ENCODE measurements at places on chromosomes 1 and 21.
A peak's percentile ranks its signal among the peaks of the same experiment; 100 is the strongest.

DNA sequence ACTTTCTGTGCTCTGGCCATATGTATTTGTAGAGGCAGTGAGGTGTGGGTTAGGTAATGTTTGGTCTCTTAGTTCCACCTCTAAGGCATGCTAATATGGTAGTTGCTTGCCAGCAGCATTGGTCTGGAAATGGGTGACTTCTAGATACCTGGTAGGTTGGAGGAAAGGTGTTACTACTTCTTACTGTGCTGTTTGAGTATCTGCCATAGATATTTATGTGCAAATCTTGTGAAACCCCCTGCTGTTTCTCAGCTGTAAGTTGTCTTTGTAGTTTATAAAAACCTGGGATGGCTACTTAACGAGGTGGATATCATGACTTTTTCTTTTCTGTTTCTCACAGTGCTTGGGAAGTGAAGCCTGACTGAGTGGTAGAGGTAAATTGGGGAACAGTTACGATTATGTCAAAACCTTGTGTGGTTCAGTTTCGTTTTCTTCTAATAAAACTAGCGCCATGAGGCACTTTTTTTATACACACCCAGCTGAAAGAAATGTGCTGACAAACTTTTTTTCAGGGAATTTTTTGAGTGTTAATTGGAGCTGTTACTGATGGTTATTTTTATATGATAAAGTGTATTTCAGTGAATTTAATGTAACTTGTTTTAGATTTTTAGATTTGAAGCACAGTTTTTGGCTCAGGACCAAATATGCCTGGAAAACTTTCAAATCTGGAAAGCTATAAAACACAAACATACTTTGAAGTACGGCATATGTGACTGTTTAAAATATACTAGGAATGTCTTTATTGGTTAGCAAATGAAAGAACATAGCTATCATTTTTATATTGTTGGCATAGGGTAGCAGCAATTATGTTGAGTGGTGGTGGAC is 42.1 kb downstream of the CAMSAP2 start:
- DNase-seq: peak; percentile 7
- peaks cover 14% of the 10 kb centered on the region for H3K4me1 ChIP-seq
- no peak overlapping the region for H3K4me3 ChIP-seq
- no peak overlapping the region for H3K27ac ChIP-seq
- H3K36me3 ChIP-seq: peaks cover 28% of the 10 kb centered on the region

DNA sequence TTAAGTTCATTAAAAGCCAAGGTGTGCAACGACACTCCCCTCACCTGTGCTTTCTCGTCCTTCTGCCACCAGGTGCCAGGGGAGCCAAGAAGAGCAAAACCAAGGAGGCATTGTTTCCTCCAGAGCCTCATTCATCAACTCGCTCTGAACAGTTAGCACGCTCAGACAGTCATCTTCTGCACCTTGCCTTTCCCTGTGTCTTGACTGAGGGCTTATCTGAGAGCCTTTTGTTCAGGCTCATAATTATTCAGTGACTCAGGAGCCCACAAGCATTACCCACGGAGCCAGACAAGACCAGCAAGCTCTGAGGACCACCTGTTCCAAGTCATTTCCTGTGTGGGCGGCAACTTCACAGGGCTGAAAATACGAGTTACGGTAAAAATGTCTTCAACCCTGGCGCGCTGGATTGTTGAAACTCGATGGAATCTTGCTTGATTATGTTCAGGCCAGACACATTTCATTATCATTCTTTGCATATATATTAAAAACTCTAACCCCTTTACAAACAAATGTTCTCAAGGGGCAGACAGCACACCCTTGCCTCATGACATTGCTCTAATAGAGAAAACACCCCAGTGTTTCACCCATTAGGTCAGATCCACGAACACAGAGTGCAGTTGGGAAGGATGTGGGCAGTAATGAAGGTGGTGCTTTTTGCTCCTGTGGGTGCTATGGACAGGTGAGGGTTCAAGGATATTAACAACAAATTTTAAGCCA is 89.7 kb upstream of the RUNX1 start:
- no peaks in the 10 kb centered on the region for H3K4me1 ChIP-seq
- no peak overlapping the region for H3K27ac ChIP-seq
- H3K27me3 ChIP-seq: no peaks in the 10 kb centered on the region
- no peaks in the 10 kb centered on the region for H3K36me3 ChIP-seq

DNA sequence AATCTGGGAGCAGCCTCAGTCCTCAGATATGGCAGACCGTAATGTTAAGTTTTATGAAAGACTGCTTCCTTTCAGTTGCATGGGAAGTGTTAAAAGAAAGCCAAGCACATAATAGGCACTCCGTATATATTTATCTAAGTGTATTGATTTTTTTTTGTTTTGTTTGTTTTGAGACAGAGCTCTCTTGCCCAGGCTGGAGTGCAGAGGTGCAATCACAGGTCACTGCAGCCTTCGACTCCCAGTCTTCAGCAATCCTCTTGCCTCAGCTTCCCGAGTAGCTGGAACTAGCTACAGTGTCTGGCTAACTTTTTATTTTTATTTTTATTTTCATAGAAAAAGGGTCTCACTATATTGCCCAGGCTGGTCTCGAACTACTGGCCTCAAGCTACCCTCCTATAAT is 341.8 kb downstream of the USH2A start:
- no peaks in the 10 kb centered on the region for H3K27me3 ChIP-seq
- no peak for DNase-seq
- no peaks in the 10 kb centered on the region for H3K4me1 ChIP-seq
- H3K27ac ChIP-seq: no peak overlapping the region
- no peaks in the 10 kb centered on the region for H3K36me3 ChIP-seq

DNA sequence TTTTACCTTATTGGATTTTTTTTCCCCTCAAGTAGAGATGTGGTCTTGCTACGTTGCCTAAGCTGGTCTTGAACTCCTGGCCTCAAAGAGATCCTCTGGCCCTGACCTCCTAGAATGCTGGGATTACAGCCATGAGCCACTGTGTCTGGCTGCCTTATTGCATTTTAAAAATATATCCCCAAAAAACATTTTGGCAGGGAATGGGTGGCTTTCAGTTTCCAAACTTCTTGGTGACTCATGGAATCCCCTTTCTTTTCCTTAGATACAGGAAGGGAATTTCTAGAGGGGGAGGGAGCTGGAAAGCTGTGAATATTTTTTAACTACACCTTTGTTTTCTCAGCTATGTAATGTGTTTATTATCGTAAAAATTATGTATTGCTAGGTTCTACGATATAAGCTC is 73.3 kb downstream of the SNRPE start:
- no peaks in the 10 kb centered on the region for H3K36me3 ChIP-seq
- H3K27me3 ChIP-seq: no peaks in the 10 kb centered on the region
- H3K27ac ChIP-seq: no peak overlapping the region
- no peak for DNase-seq

DNA sequence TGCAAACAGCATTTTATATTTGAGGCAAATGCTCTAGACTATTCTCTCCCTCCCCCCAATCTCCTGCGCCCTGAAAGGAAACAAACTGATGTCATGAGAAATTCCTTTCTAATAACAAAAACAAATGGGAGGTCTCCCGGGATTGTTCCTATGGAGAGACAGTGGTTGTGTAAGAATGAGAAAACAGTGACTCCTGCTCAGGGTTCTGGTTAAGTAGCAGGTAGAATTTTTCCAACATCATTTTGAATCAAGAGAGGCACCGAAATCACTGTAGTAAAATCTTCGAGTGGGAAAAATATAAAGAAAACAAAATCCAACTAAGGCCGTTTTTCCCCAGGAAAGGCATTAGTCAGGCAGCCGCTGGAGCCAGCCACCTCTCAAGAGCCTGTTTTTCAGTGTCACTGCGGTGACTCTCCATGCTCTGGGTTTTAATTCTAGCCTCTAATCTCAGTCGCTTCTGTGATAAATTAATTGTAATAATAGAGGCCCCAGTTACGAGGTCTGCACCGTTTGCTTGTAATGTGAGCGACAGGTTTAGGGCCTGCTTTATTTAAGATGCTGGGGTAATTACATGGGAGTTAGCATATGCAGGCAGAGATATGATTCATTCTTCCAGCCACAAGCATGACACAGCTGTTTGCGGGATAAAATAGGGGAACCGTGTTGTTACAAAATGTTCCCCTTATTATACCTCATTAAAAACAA is 80.3 kb downstream of the RNF220 start:
- no peak for DNase-seq
- peaks cover 29% of the 10 kb centered on the region for H3K27me3 ChIP-seq
- H3K36me3 ChIP-seq: no peaks in the 10 kb centered on the region
- H3K27ac ChIP-seq: no peak overlapping the region

DNA sequence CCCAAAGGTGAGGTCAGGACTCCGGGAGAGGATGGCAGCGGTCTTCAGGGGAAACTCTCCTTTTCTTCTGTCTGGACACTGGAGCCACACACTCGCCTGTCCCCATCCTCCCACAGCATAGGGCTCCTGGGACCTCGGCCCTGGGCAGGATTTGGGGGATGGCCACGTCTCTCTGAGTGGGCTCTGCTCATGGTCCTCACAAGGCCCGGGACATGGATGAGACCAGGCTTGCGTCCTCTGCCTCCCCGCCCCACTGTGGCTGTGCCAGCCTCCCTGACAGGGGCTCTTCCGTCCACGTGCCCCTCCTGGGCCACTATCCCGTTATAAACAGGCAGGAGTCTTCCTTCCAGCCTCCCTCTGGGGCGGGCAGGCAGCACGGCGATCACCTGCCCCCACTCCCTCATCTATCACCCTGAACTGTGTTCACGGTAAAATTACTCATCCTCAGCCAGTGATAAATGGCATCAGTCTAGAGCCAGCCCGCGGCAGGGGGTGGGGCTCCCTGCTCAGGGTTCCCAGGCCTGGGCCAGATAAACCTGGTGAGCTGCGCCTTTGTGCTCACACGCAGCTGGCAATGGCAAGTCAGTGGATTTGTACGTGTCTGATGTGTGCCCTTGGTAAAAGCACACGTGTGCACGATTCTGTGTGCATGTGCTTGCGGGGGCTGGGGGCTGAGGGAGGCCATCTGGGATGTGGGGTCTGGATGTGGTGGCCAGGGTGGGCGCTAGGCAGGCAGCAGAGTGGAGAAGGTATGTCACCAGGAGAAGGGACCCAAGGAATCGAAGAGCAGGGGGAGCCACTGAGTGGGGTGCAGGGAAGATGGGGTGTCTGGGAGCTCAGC is 12.6 kb upstream of the SAMD11 start:
- no peaks in the 10 kb centered on the region for H3K4me1 ChIP-seq
- H3K27ac ChIP-seq: no peak overlapping the region
- peaks cover 80% of the 10 kb centered on the region for H3K27me3 ChIP-seq
- H3K4me3 ChIP-seq: no peak overlapping the region
- peak; percentile 1 for DNase-seq

DNA sequence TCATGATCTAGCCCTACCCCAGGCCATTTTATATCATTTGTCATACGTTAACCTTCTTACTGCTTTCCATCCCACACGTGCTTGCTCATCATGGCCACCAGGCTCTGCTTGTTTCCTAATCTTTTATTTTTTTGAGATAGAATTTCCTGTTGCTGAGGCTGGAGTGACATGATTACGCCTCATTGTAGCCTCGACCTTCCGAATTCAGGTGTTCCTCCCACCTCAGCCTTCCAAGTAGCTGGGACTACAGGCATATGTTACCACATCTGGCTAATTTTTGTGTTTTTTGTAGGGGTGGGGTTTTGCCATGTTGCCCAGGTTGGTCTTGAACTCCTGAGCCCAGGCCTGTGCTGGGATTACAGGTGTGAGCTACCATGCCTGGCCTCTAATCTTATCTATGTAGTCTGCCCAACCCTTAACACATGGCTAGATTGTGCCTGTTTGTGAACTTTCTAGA is 3.3 kb downstream of the UAP1 start:
- H3K36me3 ChIP-seq: no peaks in the 10 kb centered on the region
- H3K27me3 ChIP-seq: no peaks in the 10 kb centered on the region
- no peak for DNase-seq
- H3K27ac ChIP-seq: no peak overlapping the region
- H3K4me1 ChIP-seq: peaks cover 12% of the 10 kb centered on the region
- H3K4me3 ChIP-seq: no peak overlapping the region

DNA sequence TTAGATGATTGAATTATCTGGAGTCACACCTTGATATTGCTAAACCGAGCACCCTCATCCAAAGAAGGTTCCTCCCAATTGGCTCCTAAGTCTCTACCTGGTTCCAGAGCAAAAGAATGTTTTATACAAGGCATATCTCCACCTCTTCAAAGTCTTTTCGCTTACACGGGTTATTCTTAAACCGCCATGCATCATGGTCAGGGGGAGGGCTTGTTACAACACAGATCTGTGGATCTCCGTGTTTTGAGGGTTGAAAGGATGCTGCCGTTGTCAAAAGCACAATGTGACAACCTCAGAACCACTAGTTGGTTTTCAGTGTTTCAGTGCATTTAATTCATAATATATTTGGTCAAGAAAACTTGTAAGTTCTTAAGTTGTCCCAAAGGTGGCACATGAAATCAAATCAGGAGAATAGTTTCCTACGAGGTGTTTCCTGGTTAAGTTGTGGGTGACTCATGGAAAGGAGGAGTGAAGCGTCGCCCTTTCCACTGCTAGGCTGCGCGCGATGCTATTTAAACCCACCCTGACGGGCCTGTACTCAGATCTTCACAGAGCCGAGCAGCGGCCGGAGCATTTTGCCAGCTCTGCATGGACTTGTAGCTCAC is 1531.6 kb upstream of the TPTE start:
- no peaks in the 10 kb centered on the region for H3K36me3 ChIP-seq
- DNase-seq: no peak
- H3K27me3 ChIP-seq: no peaks in the 10 kb centered on the region
- H3K4me3 ChIP-seq: no peak overlapping the region
- H3K4me1 ChIP-seq: no peaks in the 10 kb centered on the region
- no peak overlapping the region for H3K27ac ChIP-seq

DNA sequence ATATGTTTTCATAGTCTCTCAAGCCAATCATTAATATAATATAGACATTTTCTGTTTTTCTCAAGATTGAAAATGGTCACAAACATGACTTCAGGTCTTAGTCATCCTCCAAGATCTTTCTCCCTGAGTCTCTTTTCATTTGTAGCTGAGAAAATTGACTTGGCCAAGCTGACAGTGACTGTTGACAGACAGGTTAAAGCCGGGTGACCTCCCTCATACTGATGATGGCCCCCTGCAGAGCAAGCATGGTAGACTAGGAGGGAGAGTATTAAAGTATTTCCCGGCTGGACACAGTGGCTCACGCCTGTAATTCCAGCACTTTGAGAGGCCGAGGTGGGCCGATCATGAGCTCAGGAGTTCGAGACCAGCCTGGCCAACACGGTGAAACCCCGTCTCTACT is 6.8 kb upstream of the KIAA1614 start:
- no peak for DNase-seq
- peaks cover 4% of the 10 kb centered on the region for H3K27me3 ChIP-seq
- H3K4me1 ChIP-seq: no peaks in the 10 kb centered on the region
- H3K4me3 ChIP-seq: no peak overlapping the region
- H3K27ac ChIP-seq: no peak overlapping the region

DNA sequence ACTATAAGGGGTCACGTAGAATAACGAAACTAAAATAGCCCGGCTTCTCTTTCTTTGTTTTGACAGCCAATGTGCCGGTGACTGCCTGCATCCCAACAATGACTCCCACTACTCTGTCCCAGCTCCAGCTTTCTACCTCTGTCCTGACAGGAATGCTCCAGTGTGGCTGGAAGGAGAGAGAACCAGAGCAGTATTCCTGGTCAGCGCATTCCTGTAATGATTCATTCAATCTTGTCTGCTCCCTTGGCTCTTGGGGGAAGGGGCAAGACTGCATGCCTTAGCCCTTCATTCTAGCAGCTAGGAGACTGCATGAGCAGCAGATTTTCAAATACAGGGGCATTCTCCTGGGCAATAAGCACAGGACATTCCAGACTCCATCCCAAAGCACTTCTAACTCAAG is 132.1 kb upstream of the PRMT6 start:
- no peak overlapping the region for H3K27ac ChIP-seq
- no peaks in the 10 kb centered on the region for H3K36me3 ChIP-seq
- H3K4me1 ChIP-seq: peaks cover 9% of the 10 kb centered on the region
- no peaks in the 10 kb centered on the region for H3K27me3 ChIP-seq
- no peak overlapping the region for H3K4me3 ChIP-seq
